Esophagus squamous epithelium (tissue), 5 donors: ENCODE measurements at places on chromosomes 4 and X. TPM values are rescaled to one million over a fixed set of nuclear protein-coding genes. Genes with fewer than 3 reads are reported as not detected.

DNA sequence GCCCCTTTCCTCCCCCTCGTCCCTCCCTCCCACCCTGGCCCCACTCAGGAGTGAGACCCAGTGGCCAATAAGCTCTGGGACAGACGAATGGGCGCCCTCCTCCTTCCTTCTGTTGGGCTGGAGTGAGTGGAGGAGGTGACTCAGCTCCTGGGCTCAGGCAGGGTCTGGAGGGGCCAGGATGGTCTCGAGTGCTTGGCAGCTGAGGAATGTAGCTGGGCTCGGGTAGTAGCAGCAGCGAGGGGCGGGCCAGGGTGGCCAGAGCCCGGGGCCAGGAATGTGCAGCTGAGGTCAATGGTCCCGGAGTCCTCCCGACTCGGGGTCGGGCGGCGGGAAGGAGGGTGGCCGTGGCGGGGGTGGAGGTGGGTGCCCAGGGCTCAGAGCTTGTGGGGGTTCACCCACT, 15.0 kb downstream of the G6PD start:
- no peak overlapping the region for H3K27ac ChIP-seq
- H3K27me3 ChIP-seq: no peaks in the 10 kb centered on the region
- peaks cover 7% of the 10 kb centered on the region for H3K36me3 ChIP-seq
- no peak for DNase-seq
- no peak overlapping the region for H3K4me3 ChIP-seq

DNA sequence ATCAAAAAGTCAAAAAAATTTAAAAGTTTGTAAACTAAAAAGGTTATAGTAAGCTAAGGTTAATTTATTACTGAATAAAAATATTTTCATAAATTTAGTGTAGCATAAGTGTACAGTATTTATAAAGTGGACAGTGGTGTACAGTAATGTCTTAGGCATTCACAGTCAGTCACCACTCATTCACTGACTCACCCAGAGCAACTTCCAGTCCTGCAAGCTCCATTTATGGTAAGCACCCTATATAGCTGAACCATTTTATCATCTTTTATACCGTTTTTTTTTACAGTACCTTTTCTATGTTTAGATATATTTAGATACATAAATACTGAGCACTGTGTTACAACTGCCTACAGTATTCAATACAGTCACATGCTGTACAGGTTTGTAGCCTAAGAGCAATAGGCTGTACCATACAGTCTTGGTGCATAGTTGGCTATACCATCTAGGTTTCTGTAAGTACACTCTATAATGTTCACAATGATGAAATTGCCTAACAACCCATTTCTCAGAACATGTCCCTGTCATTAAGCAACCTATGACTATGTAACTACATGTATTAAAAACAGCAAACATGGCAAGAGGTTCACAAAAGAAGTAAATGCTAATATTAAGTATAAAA, 18.6 kb downstream of the ACSL4 start:
- DNase-seq: no peak
- no peaks in the 10 kb centered on the region for H3K36me3 ChIP-seq
- no peak overlapping the region for H3K4me3 ChIP-seq
- H3K27ac ChIP-seq: no peak overlapping the region
- H3K4me1 ChIP-seq: peaks cover 3% of the 10 kb centered on the region

- H3K4me1 ChIP-seq: no peaks in the 10 kb centered on the region
- DNase-seq: no peak
- H3K27me3 ChIP-seq: no peaks in the 10 kb centered on the region
These were observed 17.8 kb upstream of the ZNF827 start for GRCh38 chr4:145956288-145956890.

ARMCX2 gene
- 13.5 TPM for total RNA-seq

DNA sequence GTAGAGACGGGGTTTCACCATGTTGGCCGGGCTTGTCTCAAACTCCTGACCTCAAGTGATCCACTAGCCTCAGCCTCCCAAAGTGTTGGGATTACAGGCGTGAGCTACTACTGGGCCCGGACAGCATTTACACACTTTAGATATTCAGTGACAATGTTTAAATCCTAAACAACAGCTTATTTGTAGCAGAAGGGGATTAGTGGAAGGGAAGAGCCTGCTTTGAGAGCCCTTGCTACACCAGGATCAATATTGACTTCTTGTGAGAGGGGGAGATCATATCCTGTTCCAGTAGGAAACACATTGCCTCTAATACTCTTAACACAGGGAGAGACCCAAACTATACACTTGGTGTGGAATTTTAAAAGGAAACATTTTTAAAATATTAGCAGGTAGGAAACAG, 7.1 kb downstream of the MGST2 start:
- no peak overlapping the region for H3K27ac ChIP-seq
- DNase-seq: no peak
- H3K36me3 ChIP-seq: no peaks in the 10 kb centered on the region

- no peak within 1 kb of the TSS for H3K27ac ChIP-seq
- H3K27me3 ChIP-seq: peaks cover 12% of the 10 kb centered on the region
- H3K4me1 ChIP-seq: peaks cover 3% of the 10 kb centered on the region
- no peaks in the 10 kb centered on the region for H3K36me3 ChIP-seq
- H3K4me3 ChIP-seq: peak within 1 kb of the TSS; percentile 61
- DNase-seq: no peak
These were observed at the start of gene ANOS1 for GRCh38 chrX:8731559-8732395. ANOS1 (minus strand) TSS chrX:8732137; CDS start chrX:8732036, 101 bp downstream.

DNA sequence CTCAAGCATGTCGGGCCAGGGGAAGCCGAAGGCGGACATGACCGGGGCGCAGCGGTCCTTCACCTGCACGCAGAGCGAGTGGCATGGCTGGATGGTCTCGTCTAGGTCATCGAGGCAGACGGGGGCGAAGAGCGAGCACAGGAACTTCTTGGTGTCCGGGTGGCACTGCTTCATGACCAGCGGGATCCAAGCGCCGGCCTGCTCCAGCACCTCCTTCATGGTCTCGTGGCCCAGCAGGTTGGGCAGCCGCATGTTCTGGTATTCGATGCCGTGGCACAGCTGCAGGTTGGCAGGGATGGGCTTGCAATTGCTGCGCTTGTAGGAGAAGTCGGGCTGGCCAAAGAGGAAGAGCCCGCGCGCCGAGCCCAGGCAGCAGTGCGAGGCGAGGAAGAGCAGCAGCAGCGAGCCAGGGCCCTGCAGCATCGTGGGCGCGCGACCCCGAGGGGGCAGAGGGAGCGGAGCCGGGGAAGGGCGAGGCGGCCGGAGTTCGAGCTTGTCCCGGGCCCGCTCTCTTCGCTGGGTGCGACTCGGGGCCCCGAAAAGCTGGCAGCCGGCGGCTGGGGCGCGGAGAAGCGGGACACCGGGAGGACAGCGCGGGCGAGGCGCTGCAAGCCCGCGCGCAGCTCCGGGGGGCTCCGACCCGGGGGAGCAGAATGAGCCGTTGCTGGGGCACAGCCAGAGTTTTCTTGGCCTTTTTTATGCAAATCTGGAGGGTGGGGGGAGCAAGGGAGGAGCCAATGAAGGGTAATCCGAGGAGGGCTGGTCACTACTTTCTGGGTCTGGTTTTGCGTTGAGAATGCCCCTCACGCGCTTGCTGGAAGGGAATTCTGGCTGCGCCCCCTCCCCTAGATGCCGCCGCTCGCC, at the start of gene SFRP2:
TSS of gene SFRP2 (minus strand) at position 671 of the 864 bp plus-strand sequence. CDS start at position 423, 248 bp downstream.
- peaks cover 27% of the 10 kb centered on the region for H3K4me1 ChIP-seq
- peaks cover 42% of the 10 kb centered on the region for H3K27me3 ChIP-seq
- no peak for DNase-seq
- H3K27ac ChIP-seq: peak within 1 kb of the TSS; percentile 79
- peak within 1 kb of the TSS; percentile 30 for H3K4me3 ChIP-seq

LRP2BP gene
- not detected for total RNA-seq

DNA sequence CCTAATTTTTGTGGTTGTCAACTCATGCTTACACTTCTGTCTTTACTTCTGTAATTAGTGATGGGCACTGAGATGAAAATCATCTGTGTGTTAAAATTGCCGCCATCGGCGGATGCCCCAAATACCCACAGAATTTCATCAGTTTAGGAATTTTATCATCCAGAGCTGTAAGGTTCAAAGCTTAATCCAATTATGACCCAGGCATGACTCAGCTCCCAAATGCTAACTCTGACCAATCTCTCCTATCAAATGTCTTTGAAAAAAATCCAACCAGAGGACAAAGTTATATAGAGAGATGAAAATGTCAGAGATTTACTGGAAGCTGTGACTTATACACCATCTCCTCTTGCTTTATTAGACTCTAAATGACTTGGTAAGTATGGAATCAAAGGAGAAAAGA, 1048.7 kb upstream of the PRKX start:
- H3K27ac ChIP-seq: no peak overlapping the region
- no peak overlapping the region for H3K4me3 ChIP-seq
- H3K4me1 ChIP-seq: no peaks in the 10 kb centered on the region
- DNase-seq: no peak
- H3K27me3 ChIP-seq: no peaks in the 10 kb centered on the region
- H3K36me3 ChIP-seq: no peaks in the 10 kb centered on the region

KCND1 gene
- 0.04 TPM for total RNA-seq

- H3K4me3 ChIP-seq: no peak overlapping the region
- H3K4me1 ChIP-seq: no peaks in the 10 kb centered on the region
- no peaks in the 10 kb centered on the region for H3K27me3 ChIP-seq
- H3K36me3 ChIP-seq: peaks cover 97% of the 10 kb centered on the region
These were observed 21.4 kb downstream of the NKX1-1 start for GRCh38 chr4:1384675-1385372.

GRCh38 chrX:16573781-16574180, 76.2 kb upstream of the S100G start:
- no peaks in the 10 kb centered on the region for H3K27me3 ChIP-seq
- no peaks in the 10 kb centered on the region for H3K36me3 ChIP-seq
- H3K27ac ChIP-seq: no peak overlapping the region
- H3K4me1 ChIP-seq: no peaks in the 10 kb centered on the region

DNA sequence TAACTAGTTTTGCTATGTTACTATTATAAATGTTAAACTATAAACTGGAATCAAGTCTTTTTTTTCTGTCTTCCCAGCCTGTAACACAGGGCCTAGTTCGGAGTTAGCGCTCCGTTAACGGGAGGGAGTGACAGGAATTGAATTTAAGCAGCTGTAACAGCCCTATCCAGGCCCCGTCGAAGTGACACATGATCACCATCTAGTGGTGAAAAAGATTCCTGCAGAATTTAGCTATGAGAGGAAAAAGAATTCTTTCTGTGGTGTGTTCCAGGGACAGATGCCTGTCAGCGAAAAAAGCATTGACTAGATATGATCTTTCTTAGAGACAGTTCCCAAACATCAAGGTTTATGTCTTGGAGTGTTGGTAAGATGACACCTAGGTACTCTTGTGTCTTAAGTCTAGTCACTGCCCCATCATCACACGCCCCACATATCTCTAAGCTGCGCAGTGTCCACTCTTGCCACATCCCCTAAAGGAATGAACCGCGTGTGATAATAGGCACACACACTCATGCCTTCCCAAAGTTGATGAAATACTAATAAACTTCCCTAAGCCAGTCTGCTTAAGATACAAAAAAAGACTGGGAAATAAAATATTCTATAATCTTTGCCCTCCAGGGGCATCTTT, 2.1 kb downstream of the GAB3 start:
- peak overlapping the region; percentile 32 for H3K4me3 ChIP-seq
- no peak overlapping the region for H3K27ac ChIP-seq
- no peak for DNase-seq
- H3K4me1 ChIP-seq: no peaks in the 10 kb centered on the region
- no peaks in the 10 kb centered on the region for H3K27me3 ChIP-seq

BCORL1 gene
- 2.1 TPM for total RNA-seq

GRCh38 chrX:68060506-68061205, 372.6 kb downstream of the OPHN1 start:
- no peak for DNase-seq
- no peaks in the 10 kb centered on the region for H3K4me1 ChIP-seq
- H3K4me3 ChIP-seq: no peak overlapping the region
- H3K27me3 ChIP-seq: no peaks in the 10 kb centered on the region
- H3K36me3 ChIP-seq: no peaks in the 10 kb centered on the region

EDA gene
- total RNA-seq: 2.9 TPM

DNA sequence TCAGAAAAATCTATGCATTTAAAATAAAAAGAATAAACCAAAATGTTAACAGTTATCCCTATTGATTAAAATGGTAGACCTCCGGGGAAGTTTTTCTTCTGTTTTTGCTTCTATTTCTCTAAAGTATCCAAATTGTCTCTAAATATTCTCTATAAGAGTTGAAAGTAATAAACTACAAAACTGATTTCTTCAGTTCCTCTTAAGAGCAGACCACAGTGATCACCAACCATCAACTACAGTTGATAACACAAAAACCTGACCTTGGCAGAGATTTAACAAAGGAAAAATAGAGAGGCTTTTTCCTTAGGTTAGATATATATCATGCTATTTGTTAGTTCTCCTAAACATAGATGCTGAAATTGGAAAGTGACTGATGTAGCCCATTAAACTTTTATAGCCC, 27.3 kb downstream of the DDX60 start:
- H3K27me3 ChIP-seq: no peaks in the 10 kb centered on the region
- H3K4me1 ChIP-seq: no peaks in the 10 kb centered on the region
- DNase-seq: no peak

GRCh38 chrX:43003204-43003565, 225.2 kb upstream of the PPP1R2C start:
- no peak for DNase-seq
- H3K4me3 ChIP-seq: no peak overlapping the region
- H3K4me1 ChIP-seq: no peaks in the 10 kb centered on the region
- no peak overlapping the region for H3K27ac ChIP-seq

DNA sequence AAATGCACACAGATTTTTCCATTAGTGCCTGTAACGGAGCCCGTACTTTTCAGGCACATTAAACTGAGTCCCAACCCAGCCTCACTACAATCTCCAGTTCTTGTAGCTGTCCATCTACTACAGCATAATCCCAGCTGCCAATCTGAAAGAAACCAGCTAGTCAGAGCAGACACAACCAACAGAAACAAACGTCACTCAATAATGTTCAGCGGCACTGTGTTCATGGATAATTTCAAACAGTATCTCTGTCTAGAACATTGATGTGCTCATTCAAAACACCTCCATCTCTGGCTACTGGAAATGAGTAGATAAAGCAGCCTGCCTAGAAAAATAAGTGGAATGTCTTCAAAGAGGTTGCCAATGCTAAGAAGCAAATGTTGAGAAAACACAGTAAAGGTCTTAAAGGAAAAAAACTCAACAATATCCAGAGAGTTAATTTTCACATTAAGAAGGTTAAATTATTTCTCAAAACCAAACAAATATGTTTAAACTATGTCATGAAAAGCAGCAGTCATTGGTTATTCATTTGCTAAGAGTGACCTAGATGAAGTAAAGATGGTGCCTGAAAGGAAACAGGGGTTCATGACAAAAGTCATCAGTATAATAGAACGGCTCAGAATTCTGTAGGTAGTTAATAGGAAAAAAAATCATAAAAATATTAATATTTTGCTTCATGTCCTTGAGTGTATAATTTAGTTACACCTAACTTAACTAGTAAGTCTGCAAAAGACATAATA, 245.1 kb upstream of the MAB21L2 start:
- no peak overlapping the region for H3K27ac ChIP-seq
- no peak overlapping the region for H3K4me3 ChIP-seq
- H3K27me3 ChIP-seq: no peaks in the 10 kb centered on the region
- H3K4me1 ChIP-seq: no peaks in the 10 kb centered on the region
- no peak for DNase-seq

RIBC1 gene
- 1.2 TPM for total RNA-seq

GRCh38 chrX:42399632-42400024, 378.3 kb downstream of the PPP1R2C start:
- H3K4me3 ChIP-seq: no peak overlapping the region
- no peaks in the 10 kb centered on the region for H3K36me3 ChIP-seq

GRCh38 chr4:146435962-146436361, 85.8 kb downstream of the SLC10A7 start:
- H3K27ac ChIP-seq: no peak overlapping the region
- no peaks in the 10 kb centered on the region for H3K27me3 ChIP-seq
- no peaks in the 10 kb centered on the region for H3K4me1 ChIP-seq
- H3K36me3 ChIP-seq: no peaks in the 10 kb centered on the region
- no peak for DNase-seq
